ENCODE measurements at places on chromosomes 2 and 18. TPM values are rescaled to one million over a fixed set of nuclear protein-coding genes. Genes with fewer than 3 reads are reported as not detected.

RPRM gene
- total RNA-seq, result 0.98 TPM

PROC gene
- not detected for total RNA-seq

FIGN gene
- 3.7 TPM for total RNA-seq

NT5DC4 gene
- not detected for total RNA-seq

C1QL2 gene
- not detected for total RNA-seq

OR6B2 gene
- total RNA-seq, result not detected

CPO gene
- 1.2 TPM for total RNA-seq

DYSF gene
- 4.2 TPM for total RNA-seq

EVX2 gene
- total RNA-seq, result 0.16 TPM

ABCB11 gene
- total RNA-seq, result 4.6 TPM

RAB6C gene
- not detected for total RNA-seq

NUP35 gene
- 21.5 TPM for total RNA-seq

KIF1A gene
- not detected for total RNA-seq

FAM124B gene
- total RNA-seq, result 5.7 TPM

PLB1 gene
- 3.0 TPM for total RNA-seq

ASB1 gene
- 7.3 TPM for total RNA-seq

DYNAP gene
- not detected for total RNA-seq

POTEJ gene
- total RNA-seq, result not detected

IL36G gene
- total RNA-seq, result not detected

CHST10 gene
- 5.6 TPM for total RNA-seq

GPR45 gene
- total RNA-seq, result not detected

RUFY4 gene
- not detected for total RNA-seq

MBP gene
- total RNA-seq, result 32.1 TPM

CDH2 gene
- total RNA-seq, result 0.22 TPM

STPG4 gene
- not detected for total RNA-seq

UGT1A3 gene
- total RNA-seq, result not detected

POTEC gene
- not detected for total RNA-seq

LHCGR gene
- 0.75 TPM for total RNA-seq

ALKAL2 gene
- total RNA-seq, result 5.3 TPM

SETBP1 gene
- total RNA-seq, result 20.9 TPM

NT5C1B gene
- total RNA-seq, result not detected

RNU2-63P gene
- total RNA-seq, result not detected

GPBAR1 gene
- total RNA-seq, result 10.9 TPM

OBSL1 gene
- 118 TPM for total RNA-seq

PPM1B gene
- 75.5 TPM for total RNA-seq

APCDD1 gene
- total RNA-seq, result 47.6 TPM

ANKRD53 gene
- total RNA-seq, result 3.5 TPM

NPHP1 gene
- total RNA-seq, result 11.4 TPM

NEU2 gene
- not detected for total RNA-seq

TBC1D8 gene
- 33.2 TPM for total RNA-seq

CCL20 gene
- 1.9 TPM for total RNA-seq

RMDN2 gene
- total RNA-seq, result 7.3 TPM

GPR39 gene
- total RNA-seq, result 1.5 TPM

All from subcutaneous adipose tissue (tissue), 4 donors.